ENCODE measurements at places on chromosomes 4 and X.

DNA sequence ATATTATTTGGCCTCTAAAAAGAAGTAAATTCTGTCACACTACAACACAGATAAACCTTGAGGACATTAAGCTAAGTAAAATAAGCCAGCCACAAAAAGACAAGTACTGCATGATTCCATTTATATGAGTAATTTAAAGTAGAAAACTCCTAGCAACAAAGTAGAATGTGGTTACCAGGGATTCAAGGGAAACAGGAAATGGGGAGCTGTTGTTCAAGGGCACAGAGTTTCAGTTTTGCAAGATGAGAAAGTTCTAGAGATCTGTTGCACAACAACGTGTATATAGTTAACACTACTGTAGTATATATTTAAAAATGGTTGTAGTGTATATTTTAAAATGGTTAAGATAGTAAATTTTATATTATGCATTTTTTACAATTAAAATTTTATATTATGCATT lies 25.4 kb downstream of the SEC31A start:
- H3K27ac ChIP-seq = peak overlapping the region; percentile 78
- H3K4me3 ChIP-seq = peak overlapping the region; percentile 4
- DNase-seq = peak; percentile 25
- H3K4me1 ChIP-seq = peaks cover 33% of the 10 kb centered on the region
- H3K36me3 ChIP-seq = peaks cover 68% of the 10 kb centered on the region

GRCh38 chr4:125837493-125838201 lies 522.9 kb downstream of the FAT4 start:
- no peaks in the 10 kb centered on the region for H3K4me1 ChIP-seq
- no peaks in the 10 kb centered on the region for H3K27me3 ChIP-seq
- no peaks in the 10 kb centered on the region for H3K36me3 ChIP-seq
- DNase-seq = no peak
- no peak overlapping the region for H3K27ac ChIP-seq

DNA sequence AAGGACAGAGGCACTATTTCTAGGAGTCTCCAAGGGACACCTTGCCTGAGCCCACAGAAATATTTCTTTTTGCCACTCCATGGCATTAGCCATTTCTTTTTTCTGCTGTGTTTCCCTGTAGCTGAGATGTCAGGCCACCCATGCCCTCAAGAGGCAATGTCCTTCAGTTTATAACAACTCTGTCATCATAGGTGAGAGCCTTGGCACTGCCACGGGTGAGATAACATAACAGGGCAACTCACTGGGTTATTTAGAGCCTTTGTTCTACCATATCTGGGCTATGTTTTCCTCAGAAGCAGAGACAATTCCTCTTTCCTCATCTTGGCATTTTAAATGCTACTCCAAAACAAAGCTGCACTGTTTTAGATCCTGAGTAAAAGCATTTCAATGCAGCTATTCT lies 99.9 kb upstream of the MAOA start:
- no peak overlapping the region for H3K27ac ChIP-seq
- H3K4me3 ChIP-seq = no peak overlapping the region
- no peaks in the 10 kb centered on the region for H3K27me3 ChIP-seq
- no peak for DNase-seq
- peaks cover 4% of the 10 kb centered on the region for H3K4me1 ChIP-seq

- no peaks in the 10 kb centered on the region for H3K27me3 ChIP-seq
- H3K36me3 ChIP-seq = peaks cover 92% of the 10 kb centered on the region
- peak; percentile 71 for DNase-seq
- H3K4me1 ChIP-seq = peaks cover 86% of the 10 kb centered on the region
- H3K4me3 ChIP-seq = peak overlapping the region; percentile 68
Measured at GRCh38 chrX:2696698-2697215, 5.7 kb downstream of the CD99 start.

DNA sequence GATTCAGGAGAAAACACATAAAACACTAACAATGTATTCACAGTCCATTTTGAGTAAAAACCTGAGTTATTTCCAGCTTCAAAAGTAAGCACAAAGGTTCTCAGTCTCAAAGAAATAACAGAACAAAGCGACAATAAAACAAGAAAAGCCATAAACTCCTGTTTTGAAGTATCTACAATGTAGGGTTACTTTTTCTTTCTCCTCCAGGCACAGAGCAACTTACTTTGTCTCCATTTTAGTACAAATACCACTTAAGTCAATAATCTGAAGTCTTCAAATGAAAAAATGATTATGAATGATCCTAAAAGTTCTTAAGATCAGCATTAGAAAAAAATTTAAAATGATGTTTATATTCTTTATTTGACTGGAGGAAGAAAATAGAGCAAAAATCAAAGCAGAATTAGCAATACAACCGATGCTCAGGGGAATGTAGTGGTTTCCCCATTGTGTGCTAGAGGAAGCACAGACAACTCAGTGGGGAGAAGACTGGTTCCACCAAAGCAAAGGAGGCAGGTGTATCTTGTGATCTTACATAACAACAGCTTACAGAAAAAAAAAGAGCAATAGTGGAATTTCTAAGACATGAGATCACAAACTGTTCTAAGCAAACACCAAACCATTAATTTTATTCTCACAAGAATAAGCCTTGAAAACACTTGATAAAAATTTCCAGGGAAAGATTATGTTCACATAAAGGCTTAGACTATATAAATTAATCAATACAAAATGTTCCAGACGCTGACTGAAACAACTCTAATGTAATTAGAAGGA lies 35.1 kb downstream of the EPHA5 start:
- no peaks in the 10 kb centered on the region for H3K36me3 ChIP-seq
- H3K27me3 ChIP-seq = no peaks in the 10 kb centered on the region
- no peaks in the 10 kb centered on the region for H3K4me1 ChIP-seq

GRCh38 chr4:39928538-39928937 lies 49.2 kb downstream of the PDS5A start:
- peaks cover 48% of the 10 kb centered on the region for H3K4me1 ChIP-seq
- no peak for DNase-seq
- peaks cover 37% of the 10 kb centered on the region for H3K36me3 ChIP-seq
- H3K4me3 ChIP-seq = no peak overlapping the region
- no peaks in the 10 kb centered on the region for H3K27me3 ChIP-seq
- no peak overlapping the region for H3K27ac ChIP-seq

DNA sequence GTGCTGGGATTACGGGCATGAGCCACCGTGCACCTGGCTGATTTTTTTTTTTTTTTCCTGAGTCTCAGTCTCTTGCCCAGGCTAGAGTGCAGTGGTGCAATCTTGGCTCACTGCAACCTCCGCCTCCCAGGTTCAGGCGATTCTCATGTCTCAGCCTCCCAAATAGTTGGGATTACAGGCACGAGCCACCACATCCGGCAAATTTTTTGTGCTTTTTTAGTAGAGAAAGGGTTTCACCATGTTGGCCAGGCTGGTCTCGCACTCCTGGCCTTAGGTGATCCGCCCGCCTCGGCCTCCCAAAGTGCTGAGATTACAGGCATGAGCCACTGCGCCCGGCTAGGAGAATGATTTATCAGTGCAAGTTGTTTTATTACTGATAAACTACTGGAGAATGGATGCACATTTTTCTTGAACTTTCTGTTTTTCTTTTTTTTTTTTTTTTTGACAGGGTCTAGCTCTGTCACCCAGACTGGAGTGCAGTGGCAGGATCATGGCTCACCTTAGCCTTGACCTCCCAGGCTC lies 39.7 kb upstream of the DHRSX start:
- DNase-seq = no peak
- H3K4me3 ChIP-seq = no peak overlapping the region
- H3K27me3 ChIP-seq = peaks cover 6% of the 10 kb centered on the region

GRCh38 chr4:80614319-80614718 lies 278.8 kb downstream of the CFAP299 start:
- no peak overlapping the region for H3K27ac ChIP-seq
- no peaks in the 10 kb centered on the region for H3K4me1 ChIP-seq
- no peaks in the 10 kb centered on the region for H3K27me3 ChIP-seq
- no peak overlapping the region for H3K4me3 ChIP-seq

- no peak overlapping the region for H3K27ac ChIP-seq
- no peak overlapping the region for H3K4me3 ChIP-seq
- H3K27me3 ChIP-seq = peaks cover 17% of the 10 kb centered on the region
- H3K4me1 ChIP-seq = no peaks in the 10 kb centered on the region
Measured at GRCh38 chr4:118921786-118922185, 33.1 kb downstream of the SYNPO2 start.

GRCh38 chr4:153792618-153793247 lies 3.9 kb upstream of the SFRP2 start:
- H3K4me1 ChIP-seq = peaks cover 24% of the 10 kb centered on the region
- H3K27ac ChIP-seq = no peak overlapping the region
- H3K4me3 ChIP-seq = peak overlapping the region; percentile 16
- H3K36me3 ChIP-seq = peaks cover 4% of the 10 kb centered on the region

DNA sequence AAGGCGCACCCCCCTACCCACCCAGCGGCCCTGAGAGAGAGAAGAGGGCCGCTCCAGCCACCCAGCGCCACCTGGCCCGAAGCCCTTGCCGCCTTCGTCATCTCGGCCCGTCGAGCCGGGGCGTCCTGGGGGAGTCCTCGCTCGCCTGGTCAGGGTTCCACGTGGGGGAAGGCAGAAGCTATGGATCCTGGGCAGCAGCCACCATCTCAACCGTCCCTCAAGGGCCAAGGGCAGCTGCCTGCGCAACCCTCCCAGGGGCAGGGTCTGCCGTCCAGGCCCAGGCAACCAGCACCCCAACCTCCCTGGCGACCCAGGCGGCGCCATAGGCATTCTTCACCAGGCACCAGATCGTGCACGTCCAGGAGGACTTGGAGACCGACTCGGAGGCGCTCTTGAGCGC lies 51.5 kb upstream of the IL13RA2 start:
- no peaks in the 10 kb centered on the region for H3K4me1 ChIP-seq
- no peak for DNase-seq
- H3K27ac ChIP-seq = no peak overlapping the region
- no peaks in the 10 kb centered on the region for H3K27me3 ChIP-seq

DNA sequence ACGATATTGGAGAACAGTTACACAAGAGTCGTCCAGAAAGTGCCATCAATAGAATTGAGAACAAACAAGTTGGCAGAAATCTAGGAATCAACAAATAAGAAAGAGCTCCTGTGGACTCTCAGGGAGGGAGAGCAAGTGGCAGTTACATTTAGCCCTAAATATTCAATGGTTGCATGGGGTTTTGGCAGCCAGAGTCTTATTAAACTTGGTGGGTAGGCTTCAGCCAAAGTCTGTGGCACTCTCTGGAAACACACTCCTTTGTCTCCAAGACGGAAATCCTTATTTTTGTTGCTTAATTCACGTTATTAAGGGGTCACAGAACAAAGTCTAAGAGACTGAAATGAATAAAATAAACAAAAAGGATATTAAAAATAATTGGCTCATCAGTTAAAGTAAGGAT lies 742.2 kb upstream of the ATOH1 start:
- H3K27ac ChIP-seq = no peak overlapping the region
- no peaks in the 10 kb centered on the region for H3K4me1 ChIP-seq
- H3K27me3 ChIP-seq = no peaks in the 10 kb centered on the region
- DNase-seq = no peak
- no peak overlapping the region for H3K4me3 ChIP-seq

- no peaks in the 10 kb centered on the region for H3K4me1 ChIP-seq
- DNase-seq = no peak
- H3K27ac ChIP-seq = no peak overlapping the region
- no peaks in the 10 kb centered on the region for H3K36me3 ChIP-seq
- H3K4me3 ChIP-seq = no peak overlapping the region
- H3K27me3 ChIP-seq = peaks cover 1% of the 10 kb centered on the region
Measured at GRCh38 chrX:18871161-18871890, 112.6 kb downstream of the PHKA2 start.

GRCh38 chr4:164748375-164748774 lies 5.6 kb upstream of the SMIM31 start:
- H3K27me3 ChIP-seq = peaks cover 2% of the 10 kb centered on the region
- H3K4me1 ChIP-seq = no peaks in the 10 kb centered on the region
- no peaks in the 10 kb centered on the region for H3K36me3 ChIP-seq
- H3K4me3 ChIP-seq = no peak overlapping the region
- no peak for DNase-seq

GRCh38 chrX:79117078-79117477 lies 27.4 kb upstream of the GPR174 start:
- H3K27me3 ChIP-seq = no peaks in the 10 kb centered on the region
- no peak overlapping the region for H3K4me3 ChIP-seq

GRCh38 chr4:158003212-158003611 lies 169.6 kb downstream of the GASK1B start:
- no peak overlapping the region for H3K27ac ChIP-seq
- no peak for DNase-seq
- no peak overlapping the region for H3K4me3 ChIP-seq
- no peaks in the 10 kb centered on the region for H3K27me3 ChIP-seq
- H3K36me3 ChIP-seq = no peaks in the 10 kb centered on the region
- no peaks in the 10 kb centered on the region for H3K4me1 ChIP-seq

Measured in activated CD4-positive, alpha-beta memory T cell treated with anti-CD3 and anti-CD28 coated beads, Interleukin-2, amount 10 ng/mL, durations not matched to agents 7 days and 5 days (primary cell).